RCC 7860 (cell line): ENCODE measurements at places on chromosomes 7 and 10.

DNA sequence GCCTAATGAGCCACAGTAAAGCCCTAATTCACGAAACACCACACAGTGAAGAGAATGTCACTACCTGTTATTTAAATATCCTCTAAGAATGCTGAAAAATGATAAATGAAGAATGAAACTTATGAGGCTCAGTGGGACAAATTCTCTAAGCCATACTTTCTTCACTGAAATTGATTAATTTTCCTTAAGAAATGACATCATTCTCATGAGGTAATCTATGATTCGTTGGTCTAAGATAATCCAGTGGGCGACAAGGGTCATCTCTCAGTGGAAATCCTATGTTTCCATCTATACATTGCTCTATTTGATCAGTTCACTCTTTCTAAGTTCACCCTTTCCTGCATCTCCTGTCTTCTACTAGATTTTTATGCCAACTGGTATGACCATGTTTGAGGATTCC, 330.4 kb upstream of the ANKRD30A start:
- no peak for DNase-seq

DNA sequence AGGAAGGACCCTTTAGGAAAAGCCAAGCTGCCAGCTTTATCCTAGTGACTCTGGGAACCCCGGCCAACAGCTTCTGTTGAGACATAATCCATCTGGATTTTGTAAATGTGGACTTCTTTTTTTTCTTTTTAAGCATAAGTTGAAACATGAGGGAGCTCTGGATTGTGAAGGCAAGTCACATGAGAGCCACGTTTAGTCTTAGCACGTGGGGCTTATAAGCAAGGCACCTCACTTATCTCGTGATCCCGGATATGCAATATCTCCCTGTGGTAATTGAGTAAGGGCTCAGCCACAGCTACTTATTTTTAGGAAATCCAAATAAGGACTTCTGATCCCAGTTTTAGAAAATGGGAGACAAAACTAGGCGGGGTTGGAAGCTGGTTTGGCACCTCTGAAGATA, 111.2 kb upstream of the PTN start:
- no peak for DNase-seq

DNA sequence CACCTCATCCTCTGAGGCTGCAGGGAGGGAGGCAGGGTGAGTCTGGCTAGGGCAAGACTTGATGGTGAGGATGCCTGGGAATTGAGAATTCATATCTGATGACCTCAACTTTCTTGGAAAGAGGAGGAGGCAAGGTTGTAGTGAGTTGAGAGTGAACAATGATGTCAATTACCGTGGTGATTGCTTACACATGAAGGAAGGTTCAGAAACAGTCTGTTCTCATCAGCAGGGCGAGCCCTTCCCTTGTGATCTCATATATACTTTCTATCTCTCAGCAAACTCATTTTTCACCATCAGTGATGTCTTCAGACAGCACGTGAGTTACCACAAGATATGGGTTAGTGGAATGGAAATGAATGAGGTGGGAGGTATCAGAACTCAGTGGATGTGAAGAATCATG, 20.1 kb upstream of the COL13A1 start:
- DNase-seq = no peak

- no peak for DNase-seq
These were observed 468.2 kb upstream of the LRRTM3 start for GRCh38 chr10:66457629-66458028.

DNA sequence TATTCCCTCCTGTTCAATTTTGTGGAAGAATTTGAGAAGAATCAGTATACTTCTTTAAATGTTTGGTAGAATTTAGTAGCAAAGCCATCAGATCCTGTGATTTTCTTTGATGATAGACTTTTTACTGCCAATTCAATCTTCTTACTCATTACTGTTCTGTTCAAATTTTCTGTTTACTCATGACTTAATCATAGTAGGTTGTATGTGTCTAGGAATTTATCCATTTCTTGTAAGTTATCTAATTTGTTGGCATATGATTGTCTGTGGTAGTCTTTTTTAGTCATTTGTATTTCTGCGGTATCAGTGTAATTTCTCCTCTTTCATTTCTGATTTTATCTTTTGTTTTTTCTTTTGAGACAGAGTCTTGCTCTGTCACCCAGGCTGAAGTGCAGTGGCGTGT, 87.4 kb downstream of the CCDC3 start:
- DNase-seq = no peak

- DNase-seq = no peak
These were observed 1.2 kb upstream of the SGCE start for GRCh38 chr7:94656925-94657731.

GRCh38 chr10:48656914-48657305, 27.8 kb upstream of the WDFY4 start:
- DNase-seq = no peak

GRCh38 chr10:25555865-25556264, 378.2 kb upstream of the MYO3A start:
- DNase-seq = no peak

- DNase-seq = peak; percentile 97
These were observed 8.5 kb upstream of the METTL27 start for GRCh38 chr7:73850781-73851207.
